ENCODE measurements at places on chromosomes 7 and 10. TPM values are rescaled to one million over a fixed set of nuclear protein-coding genes. Genes with fewer than 3 reads are reported as not detected.

UTF1 gene
- total RNA-seq: not detected

OR2A5 gene
- total RNA-seq: not detected

GRM3 gene
- not detected for total RNA-seq

ZFYVE27 gene
- 24.6 TPM for total RNA-seq

VIM gene
- total RNA-seq: 1,796 TPM

C1QL3 gene
- not detected for total RNA-seq

NANOS1 gene
- 2.8 TPM for total RNA-seq

DENND2A gene
- 0.41 TPM for total RNA-seq

SPDYE8 gene
- not detected for total RNA-seq

AKR1D1 gene
- not detected for total RNA-seq

Measured in A549 treated with ZK216348 at 1 μM for 4 hours (cell line).